ENCODE measurements at places on chromosomes 6 and 20.

DNA sequence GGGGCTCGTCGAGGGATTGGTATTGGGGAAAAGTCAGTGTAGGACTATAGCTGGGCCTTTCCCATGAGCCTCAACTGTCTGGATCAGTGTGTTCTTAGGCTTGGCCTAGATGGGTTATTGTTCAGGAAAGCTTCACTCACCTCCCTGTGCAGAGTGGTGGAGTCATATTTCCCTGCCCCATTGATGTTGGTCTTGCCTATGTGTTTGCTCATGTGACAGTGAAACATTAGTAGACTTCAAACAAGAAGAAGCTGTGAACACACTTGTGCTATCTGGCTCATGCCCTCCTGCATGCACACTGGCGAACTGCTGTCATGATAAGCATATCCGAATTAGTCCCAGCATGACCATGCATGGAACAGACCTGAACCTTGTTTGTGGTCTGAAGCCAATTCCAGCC is 171.1 kb downstream of the DHX35 start:
- no peak for DNase-seq

DNA sequence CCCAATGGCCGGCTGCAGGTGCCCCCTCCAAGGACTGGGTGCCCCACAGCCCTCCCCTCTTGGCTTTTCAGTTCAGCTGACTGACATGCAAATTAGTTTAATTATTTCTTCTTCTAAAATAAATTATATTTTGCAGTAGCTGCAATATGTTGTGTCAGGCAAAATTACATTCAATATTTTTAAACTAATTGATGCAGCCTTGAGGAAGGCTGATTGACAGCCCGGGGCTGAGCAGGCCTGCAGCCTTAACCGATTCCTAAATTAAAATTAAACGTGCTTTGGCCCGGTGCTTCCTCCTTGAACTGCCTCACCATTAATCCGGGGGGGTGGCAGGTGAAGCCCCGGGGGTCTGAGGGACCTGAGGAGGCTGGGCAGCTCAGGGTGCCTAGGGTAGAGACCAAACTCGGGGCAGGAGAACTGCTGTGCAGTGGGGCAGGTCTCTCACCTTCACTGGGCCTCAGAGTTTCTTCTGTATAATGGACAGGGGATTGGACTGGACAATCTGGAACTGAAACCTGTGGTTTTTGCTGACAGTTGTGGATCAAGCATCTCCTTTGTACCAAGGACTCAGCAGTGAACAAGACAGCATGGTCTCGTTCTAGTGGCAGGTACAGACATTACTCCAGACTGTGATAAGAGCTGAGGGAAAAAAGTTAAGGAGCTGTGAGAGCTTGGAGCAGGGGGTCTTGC is 72.5 kb downstream of the CD40 start:
- DNase-seq, result no peak

DNA sequence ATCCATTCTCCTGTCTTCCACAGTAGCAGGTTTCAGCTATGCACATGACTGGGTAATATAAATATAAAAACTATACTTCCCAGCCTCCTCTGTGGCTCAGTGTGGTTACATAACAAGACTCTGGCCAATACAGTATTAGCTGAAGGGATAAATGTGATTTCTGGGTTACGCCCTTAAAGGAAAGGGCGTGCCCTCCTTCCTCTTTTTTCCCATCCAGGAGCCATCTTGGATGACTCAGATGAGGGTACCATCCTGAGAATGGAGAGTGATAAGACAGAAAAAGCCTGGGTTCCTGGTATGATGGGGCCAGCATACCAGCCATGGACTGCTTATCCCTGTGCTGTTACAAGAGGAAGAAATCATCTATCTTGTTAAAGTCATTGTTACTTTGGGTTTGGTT is 123.3 kb downstream of the NFATC2 start:
- DNase-seq, result no peak

DNA sequence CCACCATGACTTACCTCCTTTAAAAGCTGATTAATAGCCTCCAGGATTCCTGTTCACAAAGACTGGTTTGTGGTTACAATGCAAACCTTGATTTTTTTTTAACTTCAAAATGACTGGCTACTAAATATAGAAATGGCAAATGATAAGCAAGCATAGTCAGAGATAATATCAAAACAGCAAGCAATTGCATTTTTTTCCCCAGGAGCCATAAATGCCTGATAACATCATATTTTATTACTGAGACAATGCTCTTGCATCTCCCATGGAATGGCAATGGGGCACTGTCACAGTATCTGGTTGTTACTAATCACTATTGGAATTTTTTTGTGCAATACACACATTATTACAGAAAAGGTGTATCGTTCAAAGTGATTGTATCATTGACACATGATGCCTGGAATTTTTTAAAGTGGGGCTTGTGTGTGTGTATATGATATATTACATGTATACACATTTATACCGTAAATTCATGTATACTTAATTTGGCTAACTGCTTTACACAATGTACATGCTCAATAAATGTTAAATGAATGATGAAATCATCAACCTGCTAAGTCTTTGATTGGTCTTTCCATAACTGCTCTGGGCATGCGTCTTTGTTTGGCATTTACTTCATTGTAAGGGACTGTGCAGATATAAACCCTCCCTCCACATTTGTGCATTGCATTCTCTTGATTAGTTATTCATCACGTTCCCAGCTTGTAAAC is 980 bp upstream of the SALL4 start:
- DNase-seq, result no peak

- no peak for DNase-seq
Observed at GRCh38 chr20:63136296-63136695, 79.6 kb downstream of the YTHDF1 start.

DNA sequence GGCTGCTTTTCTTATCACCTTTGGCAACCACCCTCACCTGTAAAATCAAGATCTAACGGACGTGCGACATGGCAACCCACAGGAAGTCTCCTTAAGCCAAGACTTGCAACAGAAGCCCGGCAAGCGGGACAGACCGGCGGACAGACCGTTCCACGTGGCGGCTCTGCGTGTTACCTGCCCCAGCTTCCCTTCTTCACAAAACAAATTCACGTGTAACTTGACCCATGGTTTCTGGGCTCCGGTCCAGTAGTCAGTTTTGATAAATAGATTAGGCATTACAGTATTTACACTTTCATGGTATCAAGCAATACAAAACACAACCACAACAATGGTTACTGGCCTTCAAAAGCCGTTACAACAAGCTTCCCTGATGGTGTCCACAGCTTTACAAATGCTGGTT is 133.8 kb downstream of the PRND start:
- DNase-seq, result no peak

- DNase-seq, result no peak
Observed at GRCh38 chr6:111474106-111474505, 8.9 kb downstream of the REV3L start.

DNA sequence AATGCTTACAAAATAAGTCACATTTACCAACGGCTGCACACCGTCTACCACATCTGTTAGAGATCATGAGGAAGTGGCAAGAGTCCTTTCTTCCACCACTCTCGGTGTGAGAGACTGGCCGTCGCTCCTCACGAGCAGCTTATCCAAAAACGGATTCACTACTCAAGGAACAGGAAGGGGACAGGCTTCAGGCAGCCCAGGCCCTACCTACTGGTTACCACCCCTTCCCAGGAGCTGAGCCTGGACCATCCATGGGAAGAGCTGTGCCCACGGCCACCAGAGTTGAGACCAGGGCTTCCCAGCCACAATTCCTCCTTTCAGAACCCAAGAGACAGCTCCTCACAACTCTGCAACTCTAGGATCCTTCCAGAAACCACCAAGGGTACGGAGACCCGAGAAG is 37.0 kb downstream of the FOXF2 start:
- no peak for DNase-seq

GRCh38 chr20:5354901-5355300 is 38.1 kb upstream of the PROKR2 start:
- no peak for DNase-seq

DNA sequence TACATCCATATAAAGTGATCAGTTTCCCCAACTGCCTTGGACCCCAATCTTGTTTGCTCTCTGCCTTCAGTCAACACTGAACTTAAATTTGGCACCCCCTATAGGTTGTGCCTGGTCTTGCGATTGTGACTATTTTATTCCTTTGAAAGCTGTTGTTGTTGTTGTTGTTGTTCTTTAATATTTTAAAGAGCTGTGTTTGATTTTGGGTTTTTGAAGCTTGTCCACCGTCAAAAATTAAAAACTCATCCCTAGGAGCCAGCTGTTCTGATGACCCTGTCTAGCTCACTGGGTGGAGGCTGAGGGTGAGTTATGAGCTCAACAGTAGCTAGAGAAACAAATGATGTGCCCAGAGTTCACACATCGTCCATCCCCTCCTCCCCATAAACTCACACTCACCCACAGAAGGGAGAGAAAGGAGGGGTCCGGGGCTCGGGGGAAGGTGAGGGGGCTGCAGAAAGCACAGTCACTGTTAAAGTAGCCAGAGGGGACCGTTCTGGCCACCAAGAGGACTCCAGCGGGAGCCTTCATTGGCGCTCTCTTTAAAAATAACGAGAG is 4.0 kb downstream of the SIM1 start:
- DNase-seq, result no peak

GRCh38 chr20:43878776-43879175 is 35.9 kb upstream of the TOX2 start:
- DNase-seq, result no peak

DNA sequence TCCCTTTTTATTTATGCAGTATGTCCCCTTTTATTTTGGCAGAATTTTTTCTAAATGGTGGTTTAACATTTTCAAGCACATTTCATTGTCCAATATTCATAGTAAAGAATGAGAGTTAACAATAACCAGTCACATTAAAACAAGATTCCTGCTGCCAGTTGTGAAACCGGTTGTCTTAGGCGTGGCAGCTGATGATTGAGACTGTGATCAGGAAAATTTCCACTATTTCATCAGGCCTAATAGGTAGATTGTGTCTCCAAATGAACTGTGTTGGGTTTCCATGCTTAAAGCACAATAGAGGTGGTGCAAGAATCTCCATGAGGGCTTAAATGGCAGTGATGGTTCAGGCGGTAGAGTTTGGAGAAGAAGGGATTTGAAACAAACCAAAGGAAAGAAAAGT is 15.3 kb downstream of the PRDM1 start:
- no peak for DNase-seq

DNA sequence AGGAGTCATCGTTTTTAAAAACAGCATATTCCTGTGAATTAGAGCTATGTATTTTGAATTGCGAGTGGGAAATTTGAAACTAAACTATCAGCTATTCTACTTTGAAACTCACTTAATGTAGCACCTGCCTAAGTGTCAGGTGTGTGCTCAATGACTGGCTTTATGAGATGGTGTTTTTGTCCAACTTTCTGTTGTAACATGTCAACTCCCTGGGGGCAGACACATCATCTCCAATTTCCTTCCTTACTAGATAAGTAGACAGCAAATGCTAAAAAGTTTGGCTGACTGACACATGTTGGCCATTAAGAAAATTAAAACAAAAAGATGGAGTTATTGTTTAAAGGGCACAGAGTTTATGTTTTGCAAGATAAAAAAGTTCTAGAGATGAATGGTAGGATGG is 226.9 kb downstream of the TFAP2B start:
- no peak for DNase-seq

GRCh38 chr6:22647719-22648118 is 78.4 kb downstream of the HDGFL1 start:
- no peak for DNase-seq

GRCh38 chr6:17883665-17884497 is 103.6 kb downstream of the KIF13A start:
- no peak for DNase-seq

DNA sequence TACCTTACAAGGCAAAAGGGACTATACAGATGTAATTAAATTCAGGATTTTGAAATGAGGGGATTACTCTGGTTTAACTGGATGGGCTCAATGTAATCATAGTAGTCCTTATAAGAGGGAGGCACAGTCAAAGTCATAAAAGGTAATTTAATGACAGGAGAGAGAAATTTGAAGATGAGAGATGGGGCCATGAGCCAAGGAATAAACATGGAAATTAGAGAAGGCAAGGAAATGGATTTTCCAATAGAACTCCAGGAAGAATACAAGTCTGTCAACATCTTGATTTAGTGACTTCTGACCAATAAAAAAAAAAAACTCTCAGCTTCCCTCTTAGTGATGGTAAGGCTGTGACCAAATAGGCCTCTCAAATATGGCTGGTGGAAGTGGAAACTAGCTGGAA is 101.9 kb upstream of the BEND3 start:
- no peak for DNase-seq

DNA sequence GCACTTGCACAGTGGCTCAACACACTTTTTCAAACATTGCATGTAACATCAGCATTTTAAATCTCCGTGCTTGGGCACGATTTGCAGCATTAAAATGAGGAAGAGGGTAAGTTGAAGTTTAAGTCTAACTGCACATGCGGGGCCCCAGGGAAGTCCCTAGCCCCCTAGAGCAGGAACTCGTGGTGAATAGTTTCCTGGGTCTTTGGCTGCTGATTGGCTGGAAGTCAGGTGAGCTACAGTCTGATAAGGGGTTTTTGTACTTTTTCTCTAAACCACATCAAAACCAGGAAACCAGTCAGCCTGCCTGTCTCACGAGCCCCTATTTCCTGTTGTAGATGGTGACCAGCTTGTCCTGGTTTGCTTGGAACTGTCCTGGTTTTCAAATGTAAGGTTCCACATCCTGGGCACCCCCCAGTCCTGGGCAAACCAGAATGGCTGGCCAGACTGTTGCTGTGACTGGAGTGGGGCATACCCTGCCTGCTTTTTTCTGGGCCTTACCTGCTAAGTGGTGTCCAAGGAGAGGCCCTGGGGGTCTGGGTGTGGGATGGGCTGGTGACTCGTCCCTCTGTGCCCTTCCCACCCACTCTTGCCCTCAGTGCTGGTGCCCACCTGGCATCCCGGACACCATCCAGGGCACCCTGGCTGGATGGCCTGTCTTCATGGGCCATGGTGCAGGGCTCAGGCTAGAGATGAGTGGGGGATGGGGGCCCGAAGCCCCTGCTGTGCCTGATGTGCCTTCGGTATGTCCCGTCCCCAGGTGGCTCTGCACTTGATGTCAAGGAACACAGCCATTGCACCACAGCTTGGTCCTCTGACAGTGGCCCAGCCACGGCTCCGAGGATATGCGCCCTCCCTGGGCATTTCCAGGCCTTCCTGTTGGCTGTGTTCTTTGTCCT is 31.8 kb downstream of the SUN5 start:
- peak; percentile 79 for DNase-seq

DNA sequence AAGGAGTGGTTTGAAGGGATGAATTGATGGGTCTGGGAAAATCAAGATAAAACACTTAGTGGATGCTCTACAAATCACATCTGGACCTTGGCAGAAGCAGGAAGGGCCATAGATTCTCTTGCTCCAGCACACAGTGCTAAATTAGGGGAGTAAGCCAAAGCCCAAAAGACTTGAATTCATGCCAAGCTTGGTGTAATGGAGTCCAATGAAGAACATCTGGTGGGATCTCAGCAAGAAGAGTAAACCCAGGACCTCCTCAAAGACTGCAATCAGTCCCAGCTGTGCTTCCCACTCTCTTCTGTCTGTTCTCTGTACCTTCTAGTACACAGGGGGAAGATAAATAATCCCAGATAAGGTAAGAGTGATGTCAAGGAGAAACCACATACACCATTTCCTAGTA is 683.4 kb downstream of the RNF144B start:
- DNase-seq, result no peak

GRCh38 chr20:6780433-6781190 is 13.1 kb downstream of the BMP2 start:
- DNase-seq, result no peak

Data from stimulated activated CD8-positive, alpha-beta memory T cell treated with anti-CD3 and anti-CD28 coated beads, Interleukin-15, amount 100 ng/mL, for 4 hours (primary cell).